ENCODE measurements at places on chromosomes 5 and 9. TPM values are rescaled to one million over a fixed set of nuclear protein-coding genes. Genes with fewer than 3 reads are reported as not detected.
A peak's percentile ranks its signal among the peaks of the same experiment; 100 is the strongest.

The ROR2 gene
- 8.1 TPM for total RNA-seq

The REEP2 gene
- total RNA-seq, result 0.98 TPM

The ARSI gene
- 6.3 TPM for total RNA-seq

The COL27A1 gene
- 11.6 TPM for total RNA-seq

The TAF1L gene
- total RNA-seq, result not detected

The MTRR gene
- total RNA-seq, result 113 TPM

The PDE6A gene
- not detected for total RNA-seq

The FGF1 gene
- not detected for total RNA-seq

DNA sequence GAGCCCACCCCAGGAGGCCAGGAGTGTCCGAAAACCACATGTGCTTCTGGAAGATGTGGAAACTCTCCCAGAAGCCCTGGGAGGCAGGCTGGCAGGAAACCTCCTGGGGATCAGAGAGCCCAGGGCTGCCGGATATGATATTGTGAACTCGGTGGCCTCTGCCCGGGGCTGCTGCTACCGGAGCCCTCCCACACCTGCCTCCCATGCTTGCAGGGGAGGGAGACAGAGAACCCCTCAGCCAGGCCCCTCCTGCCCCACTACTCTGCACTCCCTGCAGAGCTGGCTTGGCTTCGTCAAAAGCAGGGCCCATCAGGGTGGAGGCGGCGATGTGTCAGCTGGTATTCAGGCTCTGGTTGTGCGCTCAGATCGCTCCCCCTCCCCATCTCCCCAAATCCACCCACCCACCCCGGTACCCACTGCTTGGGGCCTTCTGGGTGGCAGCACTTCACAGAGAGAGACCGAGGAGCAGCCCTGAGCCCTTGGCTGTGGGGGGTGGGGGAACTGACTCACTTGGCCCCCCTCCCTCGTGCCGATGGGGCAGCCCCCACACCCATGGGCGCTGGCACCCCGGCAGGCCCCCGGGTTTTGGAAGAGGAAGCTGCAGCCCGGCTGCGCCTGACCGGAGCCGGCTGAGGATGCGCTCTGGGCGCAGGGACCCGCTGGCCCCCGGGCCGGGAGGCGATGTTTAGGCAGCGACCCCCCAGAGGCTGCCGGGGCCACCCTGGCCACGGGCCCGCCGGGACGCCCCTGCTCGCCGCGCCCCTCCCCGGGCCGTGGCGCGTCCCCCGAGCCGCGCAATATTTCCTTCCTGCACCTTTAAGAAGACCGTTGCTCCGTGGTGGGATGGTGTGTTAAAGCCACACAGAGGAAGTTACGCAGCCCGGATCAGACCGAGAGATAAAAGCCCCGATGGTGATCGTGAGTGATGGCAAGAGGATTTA lies 786 bp upstream of the NTNG2 start:
- peak; percentile 60 for DNase-seq

DNA sequence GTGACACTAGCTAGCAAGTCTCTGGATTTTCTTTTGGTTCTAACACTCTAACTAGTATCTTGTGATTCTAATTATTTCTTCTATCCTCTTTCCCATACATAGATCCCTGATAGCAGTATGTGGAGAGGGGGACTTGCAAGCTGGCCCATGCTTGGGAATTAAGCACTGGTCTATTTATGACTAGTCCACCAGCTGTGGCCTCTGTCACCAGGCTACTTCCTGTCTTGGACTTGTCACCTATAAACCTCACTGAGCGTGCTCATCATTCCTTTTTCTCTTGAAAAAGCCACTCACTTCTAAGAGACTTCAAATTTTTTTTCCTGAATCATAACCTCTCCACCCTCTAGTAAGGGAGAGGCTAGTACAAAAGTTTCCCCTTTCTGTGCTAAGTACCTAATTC lies 32.3 kb upstream of the MAMDC2 start:
- DNase-seq, result no peak

DNA sequence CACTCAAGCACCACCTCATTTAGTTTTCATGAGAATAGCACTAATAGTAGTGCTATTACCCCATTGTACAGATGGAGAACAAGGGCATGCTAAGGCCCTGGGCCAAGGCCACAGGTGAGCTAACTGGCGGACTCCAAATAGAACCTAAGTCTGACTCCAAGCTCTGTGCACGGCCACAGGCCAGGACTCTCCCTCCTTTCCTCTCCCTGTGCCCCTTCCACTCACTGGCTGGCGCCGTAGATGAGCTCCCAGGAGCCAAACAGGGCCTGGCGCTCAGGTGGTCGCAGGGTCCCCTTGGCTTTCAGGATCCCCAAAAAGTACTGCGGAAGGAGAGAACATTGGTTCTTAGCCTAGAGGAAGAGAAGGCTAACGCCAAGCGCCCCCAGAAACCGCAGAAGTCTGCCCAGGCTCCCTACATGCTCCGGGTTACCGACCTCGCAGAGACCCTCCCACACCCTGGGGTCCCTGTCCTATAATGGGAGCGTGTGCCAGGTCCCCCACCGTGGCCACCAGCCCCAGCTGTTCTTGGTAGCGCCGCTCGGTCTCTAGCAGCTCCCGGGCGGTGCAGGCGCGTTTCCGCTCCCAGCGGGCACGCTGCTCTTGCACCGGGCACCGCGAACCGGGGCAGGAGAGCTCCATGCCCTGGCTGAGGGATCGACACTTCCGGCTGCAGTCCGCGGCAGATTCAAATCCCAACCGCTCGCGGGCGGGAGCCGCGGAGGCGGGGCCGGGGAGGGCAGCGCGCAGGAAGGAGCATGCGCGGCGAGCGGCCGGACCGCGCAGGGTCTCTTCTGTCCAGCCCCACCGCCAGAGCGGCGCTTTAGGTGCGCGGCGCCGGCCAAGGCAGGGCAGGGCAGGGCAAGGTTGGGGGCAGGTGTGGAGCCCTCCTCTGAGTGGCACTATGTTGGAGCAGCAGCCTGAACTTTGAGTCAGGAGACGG lies at the start of gene ARHGEF39:
Gene ARHGEF39, minus strand, starts transcription at position 665 of the 940 bp plus-strand sequence. Its CDS starts 26 bp downstream, at position 639.
- peak; percentile 96 for DNase-seq

DNA sequence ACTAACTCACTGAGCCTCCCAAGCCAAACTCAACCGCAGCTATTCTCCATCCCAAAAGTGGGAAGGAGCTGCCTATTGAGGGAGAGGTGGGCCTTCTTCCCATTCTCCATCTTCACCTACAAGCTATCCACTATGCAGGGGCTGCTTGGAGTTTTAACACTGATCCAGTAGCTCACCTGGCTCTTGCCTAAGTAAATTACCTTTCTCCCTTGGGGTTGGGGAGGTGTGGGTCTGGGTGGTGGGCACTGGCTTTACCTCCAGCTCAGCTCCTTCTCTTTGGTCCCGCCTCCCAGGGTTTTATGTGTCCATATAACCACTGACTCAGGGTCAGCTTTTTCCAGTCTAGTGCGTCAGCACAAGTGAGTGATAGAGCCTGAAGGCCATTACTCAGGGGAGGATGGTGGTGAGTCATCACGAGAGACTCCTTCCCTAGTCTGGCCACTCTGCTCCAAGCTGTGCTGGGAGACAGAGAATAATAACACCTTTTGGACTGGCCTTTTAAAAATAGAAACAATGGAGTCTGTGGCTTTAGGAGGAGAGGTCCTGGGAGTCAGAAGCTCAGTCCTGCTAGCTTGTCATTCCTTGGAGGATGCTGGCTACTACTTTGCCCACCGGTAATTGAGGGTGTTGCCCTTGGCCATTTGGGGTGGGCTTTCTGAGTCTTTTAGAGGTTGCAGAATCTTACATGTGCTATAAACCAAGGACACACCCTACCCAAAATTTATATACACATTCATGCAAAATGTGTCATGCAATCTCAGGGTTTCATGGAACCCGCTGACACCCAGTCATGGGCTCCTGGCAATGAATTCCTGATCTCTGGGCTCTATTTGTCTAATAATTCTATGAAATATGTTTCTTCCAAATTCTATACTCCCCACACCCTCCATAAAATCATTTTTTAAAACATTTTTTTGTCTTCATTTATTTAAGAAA lies 35.6 kb upstream of the ATP6V1G1 start:
- DNase-seq, result peak; percentile 66

- no peak for DNase-seq
Measured at GRCh38 chr9:36041506-36041905, 4.8 kb downstream of the RECK start.

GRCh38 chr9:4167728-4168127 lies 132.1 kb downstream of the GLIS3 start:
- no peak for DNase-seq

DNA sequence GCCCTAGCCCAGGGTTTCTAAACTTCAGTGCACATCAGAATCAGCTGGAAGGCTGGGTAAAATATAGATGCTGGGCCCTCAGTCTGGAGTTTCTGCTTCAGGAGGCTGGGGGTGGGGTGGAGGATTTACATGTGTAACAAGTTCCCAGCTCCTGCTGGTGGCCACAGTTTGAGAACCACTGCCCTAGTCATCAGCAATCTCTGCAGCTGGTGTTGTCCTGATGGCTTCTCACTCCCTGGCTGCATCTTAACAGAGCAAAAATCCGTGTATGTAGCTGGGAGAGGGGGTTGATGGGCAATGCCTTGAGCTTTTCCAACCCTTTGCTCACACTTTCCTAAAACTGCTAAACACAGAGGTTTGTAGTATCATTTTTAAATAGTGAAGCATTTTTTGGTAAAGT lies 186.0 kb upstream of the KLF9 start:
- peak; percentile 40 for DNase-seq
